ENCODE measurements at places on chromosomes 3 and 15.
A peak's percentile ranks its signal among the peaks of the same experiment; 100 is the strongest.

GRCh38 chr3:187958432-187959003 is 195.4 kb upstream of the LPP start:
- DNase-seq: peak; percentile 63

- DNase-seq: no peak
These were observed 806.2 kb downstream of the NTRK3 start for GRCh38 chr15:87450314-87450713.

DNA sequence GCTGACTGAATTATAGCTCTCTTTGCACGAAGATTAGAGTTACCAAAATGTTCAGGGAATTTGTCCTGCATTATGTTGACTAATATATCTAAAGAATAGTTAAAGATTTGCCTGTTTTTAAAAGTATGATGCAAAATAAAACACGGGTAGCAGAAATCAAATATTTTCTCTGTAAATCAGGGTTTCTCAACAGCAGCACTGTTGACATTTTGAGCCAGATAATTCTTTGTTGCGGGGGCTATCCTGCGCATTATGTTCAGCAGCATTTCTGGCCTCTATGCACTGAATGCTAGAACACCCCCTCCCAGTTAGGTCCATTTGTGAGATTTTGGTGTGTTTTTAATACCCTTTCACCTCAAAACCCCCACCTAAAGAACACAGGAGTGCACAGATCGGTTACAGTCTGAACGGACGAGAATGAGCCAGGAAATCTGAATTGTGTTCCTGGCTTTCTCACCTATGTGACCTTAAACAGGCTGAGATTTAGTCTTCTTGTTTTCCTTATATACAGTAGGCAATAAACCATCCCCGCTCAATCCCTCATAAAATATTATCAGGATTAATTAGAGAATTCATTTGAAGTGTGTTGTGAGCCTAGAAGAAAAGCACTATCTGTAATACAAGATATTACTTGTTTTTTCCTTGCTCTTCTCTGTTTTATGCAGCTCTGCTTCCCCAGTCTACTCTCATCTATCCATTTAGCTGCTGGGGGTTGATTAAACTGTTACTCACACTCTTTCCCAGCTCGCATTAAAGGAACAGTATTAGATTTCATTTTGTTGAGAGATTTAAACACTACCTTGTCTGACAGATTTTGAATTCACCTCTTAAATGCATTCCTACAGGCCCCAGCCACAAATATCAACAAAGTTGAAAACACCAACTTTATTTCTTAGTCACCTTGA is 247.5 kb upstream of the GOLIM4 start:
- DNase-seq: no peak

DNA sequence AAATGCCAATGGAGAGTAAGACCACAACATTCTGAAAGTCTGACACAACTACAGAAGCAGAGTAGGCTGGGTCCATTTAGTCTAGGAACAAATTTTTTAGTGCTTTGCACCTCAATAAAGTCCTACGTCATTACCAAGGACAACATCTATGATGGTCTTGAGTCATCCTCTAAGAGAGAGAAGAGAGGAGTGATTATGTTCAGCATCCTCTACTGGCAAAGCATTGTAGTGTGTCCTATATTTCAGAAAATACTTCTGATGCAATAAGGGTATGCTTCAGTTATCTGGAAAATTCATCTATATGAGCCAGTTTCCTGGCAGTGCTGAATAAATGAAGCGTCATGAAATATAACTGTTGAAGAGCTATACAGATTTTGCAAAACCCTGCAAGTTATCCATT is 95.6 kb downstream of the P2RY1 start:
- DNase-seq: no peak

- no peak for DNase-seq
These were observed 83.5 kb downstream of the FOXB1 start for GRCh38 chr15:60087561-60087960.

DNA sequence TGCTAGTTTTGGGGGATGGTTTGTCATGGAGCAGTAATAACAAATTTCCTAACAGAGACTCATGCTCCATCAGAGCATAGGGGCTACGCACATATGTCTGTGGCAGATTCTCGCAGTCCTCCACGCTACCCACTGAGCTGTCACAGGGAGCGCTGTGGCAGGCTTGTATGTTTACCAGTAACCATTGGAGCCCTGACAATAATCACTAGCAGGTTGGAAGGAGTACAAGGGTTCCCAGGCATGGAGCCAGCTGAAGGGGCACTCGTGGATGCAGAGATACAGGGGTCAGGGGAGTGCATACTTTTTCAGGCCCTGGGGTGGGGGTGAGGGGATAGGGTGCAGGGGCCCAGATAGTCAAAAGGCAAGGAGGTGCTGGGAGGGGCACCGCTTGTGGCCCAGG is 7.9 kb upstream of the GP9 start:
- DNase-seq: no peak

- no peak for DNase-seq
These were observed 76.2 kb upstream of the CMTM7 start for GRCh38 chr3:32315441-32315840.

GRCh38 chr15:81080996-81081395 is 53.1 kb upstream of the CFAP161 start:
- no peak for DNase-seq

- DNase-seq: no peak
These were observed 4.2 kb upstream of the EIF4A2 start for GRCh38 chr3:186779204-186779603.

GRCh38 chr3:4754180-4755086 is 224.8 kb upstream of the BHLHE40 start:
- no peak for DNase-seq

DNA sequence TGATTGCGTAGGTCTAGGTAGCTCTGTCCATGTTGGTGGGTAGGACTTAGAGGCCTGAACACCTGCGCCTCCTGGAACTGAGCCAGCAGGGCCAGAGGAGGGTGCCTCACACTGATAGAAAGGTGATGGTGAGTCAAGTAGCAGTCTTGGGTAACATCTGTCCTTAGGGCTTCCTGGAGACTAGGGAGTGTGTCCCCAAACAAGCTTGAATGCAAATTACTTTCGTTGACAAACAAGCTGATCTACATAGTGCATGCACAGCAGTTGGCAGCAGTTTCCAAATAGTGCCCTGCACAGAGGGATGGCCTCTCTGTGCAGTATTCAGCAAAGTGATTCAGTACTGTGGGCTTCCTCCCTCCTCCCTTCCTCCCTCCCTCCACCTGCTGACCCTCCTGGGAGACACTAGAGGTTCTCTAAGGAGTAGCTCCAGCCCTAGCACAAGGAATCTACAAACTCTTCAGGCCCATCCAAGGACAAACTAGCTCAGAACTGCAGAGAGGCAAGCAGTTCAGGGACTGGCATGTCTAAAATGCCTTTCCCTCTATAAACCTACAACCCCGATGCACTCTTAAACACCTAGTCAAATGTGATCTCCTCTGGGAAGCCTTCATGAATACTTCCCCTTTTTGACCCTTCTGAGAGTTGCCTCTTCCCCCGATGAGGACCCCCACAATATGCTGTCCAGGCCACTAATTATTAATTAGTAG is 61.0 kb downstream of the TLE3 start:
- DNase-seq: no peak

DNA sequence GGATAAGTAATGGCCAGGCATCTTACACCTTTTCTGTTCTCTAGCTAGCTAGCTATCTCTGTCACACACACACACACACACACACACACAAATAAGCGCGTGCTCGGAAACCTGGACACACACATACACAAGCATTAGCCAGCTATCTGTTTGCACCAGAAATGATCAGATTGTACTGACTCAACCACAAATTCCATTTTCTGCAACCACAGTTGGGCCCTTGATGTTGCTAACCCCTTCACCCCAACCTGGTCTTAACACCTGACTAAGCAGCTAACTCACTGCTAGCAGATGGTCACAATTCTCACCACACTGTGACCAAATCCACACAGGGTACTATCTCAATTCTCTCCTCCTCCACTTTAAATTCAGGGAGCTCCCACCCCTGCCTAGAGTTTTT is 183.0 kb upstream of the THBS1 start:
- DNase-seq: no peak

DNA sequence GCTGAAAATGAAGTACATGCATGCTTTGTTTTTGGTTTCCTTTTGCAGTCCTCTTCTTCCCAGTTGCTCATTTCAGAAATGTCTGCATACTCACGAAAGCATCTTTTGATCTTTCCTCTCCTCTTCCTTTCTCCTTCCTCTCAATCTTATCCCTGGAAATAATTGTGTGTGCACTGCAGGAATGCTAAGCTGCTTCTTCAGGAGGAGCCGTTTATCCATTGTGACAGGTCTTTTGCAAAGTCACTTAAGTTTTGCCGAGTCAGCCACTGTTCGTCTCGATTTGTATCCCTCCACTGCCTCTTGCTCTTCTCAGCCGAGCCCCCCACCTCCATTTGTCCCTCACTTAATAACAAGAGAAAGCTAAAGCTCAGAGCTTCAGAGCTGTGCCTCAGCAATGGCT is 597.6 kb downstream of the AGBL1 start:
- DNase-seq: no peak

DNA sequence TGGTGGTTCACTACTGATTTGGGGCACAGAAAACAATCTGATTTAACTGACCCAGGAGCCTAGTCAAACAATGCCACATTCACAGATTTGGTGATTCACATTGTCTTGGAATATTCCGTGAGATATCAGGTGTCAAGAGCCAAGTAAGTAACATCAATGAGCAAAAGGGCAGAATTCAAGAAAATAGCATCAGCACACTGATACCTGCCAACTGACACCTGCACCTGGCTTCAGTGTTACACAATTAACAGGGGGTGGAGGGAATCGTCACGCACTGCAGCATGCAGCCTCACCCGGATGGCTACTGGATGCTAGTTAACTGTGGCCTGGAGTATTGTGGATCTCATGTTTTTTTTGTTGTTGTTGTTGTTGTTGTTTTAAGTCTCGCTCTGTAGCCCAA is 17.6 kb downstream of the CCNL1 start:
- DNase-seq: no peak

GRCh38 chr3:149120051-149120972 is 9.1 kb upstream of the HPS3 start:
- DNase-seq: no peak

DNA sequence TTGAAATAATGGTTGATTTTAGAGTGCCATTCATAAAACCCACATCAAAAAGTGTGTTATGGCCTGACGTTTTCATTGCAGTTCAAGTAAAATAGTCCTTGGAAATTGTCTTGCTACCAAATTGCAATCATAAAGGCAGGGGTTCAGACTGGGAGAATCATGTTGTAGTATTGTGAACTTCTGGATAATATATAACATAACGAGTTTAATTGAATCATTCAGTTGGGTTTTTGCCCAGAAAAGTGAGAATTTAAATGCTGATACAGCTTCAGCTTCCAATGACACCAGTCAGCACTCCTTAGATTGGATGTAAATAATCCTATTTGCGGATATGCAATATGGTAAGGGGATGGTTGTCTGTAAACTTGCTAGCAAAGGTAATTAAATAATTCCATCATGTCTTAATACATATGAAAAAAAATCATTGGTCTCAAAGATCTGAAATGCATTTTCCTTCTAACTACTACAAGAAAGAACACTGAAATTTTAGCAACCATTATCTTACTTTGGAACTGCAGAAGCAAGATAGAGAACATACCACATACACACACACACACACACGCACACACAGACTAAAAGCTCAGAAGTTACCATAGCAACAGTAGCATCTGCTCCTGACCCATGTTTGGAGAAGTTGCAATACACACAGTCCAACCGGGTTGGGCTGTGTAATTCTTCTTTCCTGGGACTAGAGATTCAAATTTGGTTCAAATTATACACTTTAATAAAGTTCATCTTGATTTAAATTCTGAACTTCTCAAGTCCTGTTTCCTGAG is 686.2 kb upstream of the NR2F2 start:
- no peak for DNase-seq

GRCh38 chr3:111047812-111048435 is 23.7 kb upstream of the NECTIN3 start:
- DNase-seq: no peak

DNA sequence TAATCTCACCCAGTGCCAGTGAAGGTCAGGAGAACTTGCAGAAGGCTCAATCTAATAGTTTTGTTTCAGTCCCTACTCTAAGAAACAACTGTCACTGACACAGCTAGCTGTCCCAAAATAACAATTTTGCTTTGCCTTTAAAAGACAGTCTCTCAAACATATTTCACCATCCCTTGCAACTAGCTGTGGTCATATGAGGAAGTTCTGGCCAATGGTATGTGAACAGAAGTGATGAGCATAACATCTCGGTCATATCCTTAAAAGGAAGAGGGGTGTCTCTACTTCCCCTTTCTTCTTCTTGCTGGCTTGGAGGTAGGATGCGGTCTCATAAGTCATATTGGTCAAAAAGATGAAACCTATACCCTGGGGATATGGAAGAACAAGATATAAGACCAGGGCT is 198.1 kb downstream of the NEK10 start:
- DNase-seq: no peak

DNA sequence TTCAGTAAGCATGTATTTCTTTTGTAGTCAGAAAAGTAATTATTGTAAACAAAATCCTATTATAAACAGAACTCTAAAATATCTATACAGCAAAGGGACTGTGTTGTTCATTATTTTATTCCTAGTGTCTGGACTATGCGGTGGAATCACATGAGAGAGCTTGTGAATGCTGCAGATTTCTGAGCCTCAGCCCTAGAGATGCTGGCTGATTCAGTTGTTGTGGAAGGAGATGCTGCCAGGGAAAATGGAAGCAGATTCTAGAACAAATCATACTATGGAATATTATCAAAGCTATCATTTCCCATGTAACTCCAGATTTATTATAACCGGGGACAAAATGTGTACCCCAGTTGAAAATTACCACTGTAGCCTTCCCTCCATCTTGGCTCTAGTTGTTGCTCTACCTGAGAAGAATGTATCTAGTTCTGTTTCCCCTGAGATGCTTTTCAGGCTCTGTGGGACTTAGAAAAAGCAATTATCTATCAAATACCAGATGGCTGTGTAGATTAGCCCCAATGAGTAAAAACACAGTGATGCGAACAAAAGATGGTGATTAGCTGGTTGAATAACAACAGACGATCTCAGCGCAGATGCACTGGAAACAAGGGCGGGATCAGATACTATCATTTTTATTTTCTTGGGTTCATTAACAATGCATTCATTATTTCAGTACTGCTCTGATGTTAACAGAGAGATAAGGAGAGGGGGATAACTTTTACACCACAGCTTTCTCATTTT is 131.3 kb downstream of the TMEM108 start:
- no peak for DNase-seq

GRCh38 chr3:72634128-72634527 is 214.1 kb downstream of the SHQ1 start:
- no peak for DNase-seq

DNA sequence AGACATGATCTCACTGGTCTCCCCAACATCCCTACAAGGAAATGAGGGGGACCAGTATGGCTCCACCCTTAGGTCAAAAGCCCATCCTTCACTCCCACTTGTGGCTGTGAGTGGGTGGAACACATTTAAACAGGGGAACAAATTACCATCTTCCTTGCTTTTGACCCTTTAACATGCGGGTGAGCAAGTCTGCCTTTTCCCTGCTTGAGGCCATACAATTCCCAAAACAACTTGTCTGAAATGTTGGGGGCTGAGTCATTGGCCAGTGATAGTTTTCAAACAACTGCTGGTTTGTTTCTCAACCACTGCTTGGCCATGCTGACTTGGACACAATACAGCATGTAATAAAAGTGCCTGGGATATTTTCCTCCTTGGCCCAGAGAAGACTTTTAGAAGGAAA is 39.6 kb downstream of the COL8A1 start:
- no peak for DNase-seq
